CD14-positive monocyte (primary cell): ENCODE measurements at places on chromosomes 1 and 21.

DNA sequence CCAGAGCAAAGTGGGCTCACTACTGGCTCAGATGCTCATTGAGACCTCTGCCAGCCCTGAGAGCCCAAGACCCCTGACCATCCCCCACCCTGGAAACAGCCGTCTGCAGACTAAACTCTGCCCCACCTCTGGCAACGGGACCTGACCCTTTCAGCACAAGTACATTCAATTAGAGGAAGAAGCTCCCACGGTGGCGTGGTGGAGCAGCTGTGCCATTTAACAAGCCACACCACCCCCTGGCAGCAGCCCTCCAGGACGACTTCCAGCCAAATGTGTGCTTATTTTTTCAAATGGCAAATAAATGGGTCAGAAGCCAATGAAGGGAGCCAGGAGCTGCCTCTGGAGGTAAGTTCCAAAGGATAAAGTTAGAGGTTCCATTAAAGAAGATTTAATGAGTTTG lies 226.7 kb downstream of the NPHP4 start:
- DNase-seq = no peak

GRCh38 chr1:99993468-99993845 lies 23.7 kb downstream of the SLC35A3 start:
- DNase-seq = no peak

GRCh38 chr1:19715334-19716203 lies 50.9 kb downstream of the HTR6 start:
- DNase-seq = peak; percentile 75

GRCh38 chr1:202189001-202189790 lies 4.4 kb upstream of the LGR6 start:
- DNase-seq = peak; percentile 62

DNA sequence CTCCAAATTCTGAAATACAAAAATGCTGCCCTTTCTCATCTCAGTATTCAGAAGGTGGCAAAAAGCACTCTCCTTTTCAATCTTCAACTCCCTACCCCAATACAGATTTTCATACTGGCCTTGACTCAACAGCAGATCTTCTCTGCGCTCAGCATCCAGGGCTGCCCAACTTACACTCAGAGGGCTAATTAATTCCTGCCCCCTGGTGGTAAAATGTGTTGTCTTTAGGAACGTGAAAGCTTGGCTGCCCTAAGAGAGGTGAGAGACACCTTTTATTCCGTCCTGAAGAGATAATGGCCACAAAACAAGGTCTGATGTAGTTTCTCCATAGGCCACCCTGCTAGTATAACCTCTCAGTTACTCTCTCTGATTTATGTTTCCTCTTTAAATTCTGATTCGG lies 25.0 kb downstream of the KRTAP24-1 start:
- DNase-seq = no peak

GRCh38 chr1:205172729-205173366 lies 38.7 kb downstream of the DSTYK start:
- no peak for DNase-seq

DNA sequence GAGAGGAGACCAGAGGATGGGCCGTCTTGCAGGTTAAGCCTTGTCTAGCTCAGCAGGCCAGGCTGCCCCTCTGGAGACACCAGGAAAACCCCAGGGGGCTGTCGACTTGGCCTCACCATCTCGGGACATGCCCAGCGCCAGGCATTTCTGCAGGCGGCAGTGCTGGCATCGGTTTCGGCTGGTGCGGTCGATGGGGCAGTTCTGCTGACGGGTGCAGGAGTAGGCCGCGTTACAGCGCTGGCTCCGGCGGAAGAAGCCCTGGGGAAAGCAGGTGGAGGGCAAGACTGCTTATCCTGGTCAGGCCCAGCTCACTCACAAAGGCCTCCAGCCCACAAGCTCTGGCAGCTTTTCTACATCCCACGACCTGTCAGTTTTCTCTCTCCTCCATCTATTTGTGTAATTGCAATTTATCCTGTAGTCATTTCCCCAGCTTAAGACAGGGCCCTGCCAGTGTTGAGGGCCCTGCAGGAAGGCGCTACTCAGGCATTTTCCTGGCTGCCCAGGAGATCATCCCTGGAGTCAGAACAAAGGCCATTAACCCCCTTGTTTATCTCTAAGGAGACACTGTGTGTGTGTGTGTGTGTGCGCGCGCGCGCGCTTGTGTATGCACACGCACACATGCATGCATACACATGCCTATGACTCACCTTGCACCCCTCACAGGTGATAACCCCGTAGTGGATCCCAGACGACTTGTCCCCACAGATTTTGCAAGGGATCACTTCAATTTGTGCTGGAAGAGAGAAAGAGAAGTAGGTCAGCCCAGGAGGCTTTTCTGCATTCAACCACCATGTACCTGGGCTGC lies 11.5 kb upstream of the LINGO4 start:
- no peak for DNase-seq

DNA sequence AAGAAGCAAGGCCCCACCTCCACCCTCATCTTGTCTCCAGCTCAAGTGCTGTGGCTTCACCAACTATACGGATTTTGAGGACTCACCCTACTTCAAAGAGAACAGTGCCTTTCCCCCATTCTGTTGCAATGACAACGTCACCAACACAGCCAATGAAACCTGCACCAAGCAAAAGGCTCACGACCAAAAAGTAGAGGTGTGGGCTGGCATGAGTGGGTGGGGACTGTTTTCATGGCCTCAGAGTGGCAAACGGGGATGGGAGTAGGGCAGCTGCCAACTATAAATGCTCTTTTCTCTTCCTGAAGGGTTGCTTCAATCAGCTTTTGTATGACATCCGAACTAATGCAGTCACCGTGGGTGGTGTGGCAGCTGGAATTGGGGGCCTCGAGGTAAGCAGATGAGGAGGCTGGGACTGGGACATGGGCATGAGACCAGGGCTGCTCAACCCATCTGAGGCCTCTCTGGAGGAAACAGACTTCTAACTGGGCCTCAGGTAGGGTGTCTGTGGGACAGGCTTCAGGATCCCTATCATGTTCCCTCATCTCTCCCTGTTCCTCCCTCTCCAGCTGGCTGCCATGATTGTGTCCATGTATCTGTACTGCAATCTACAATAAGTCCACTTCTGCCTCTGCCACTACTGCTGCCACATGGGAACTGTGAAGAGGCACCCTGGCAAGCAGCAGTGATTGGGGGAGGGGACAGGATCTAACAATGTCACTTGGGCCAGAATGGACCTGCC lies 8.8 kb upstream of the P3R3URF start:
- DNase-seq = no peak

- no peak for DNase-seq
Observed at GRCh38 chr1:9767964-9768668, 55.6 kb downstream of the CLSTN1 start.
